DMS79 treated with DMSO at 0.1 percent for 48 hours (cell line): ENCODE measurements at places on chromosomes 2 and 18.
A peak's percentile ranks its signal among the peaks of the same experiment; 100 is the strongest.

DNA sequence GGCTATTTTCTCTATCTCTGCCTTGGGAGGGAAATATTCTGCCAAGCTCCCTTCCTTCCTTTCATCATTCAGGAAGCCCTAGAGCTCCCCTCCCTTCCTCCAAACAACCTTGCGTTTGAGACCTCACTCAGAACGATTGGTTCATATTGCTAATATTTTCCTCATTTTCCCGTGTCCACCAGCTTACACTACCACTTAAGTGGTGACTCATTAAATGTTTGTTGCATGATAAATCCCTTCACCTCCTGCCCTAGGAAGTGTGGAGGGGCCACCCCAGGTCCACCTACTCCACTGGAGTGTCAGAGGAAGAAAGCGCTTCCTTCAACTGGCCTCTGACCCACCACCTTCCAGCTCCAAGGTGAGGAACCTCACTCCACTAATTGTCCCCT is 2.3 kb upstream of the LPIN2 start:
- DNase-seq = no peak

GRCh38 chr2:223418131-223418530 is 184.0 kb downstream of the SCG2 start:
- no peak for DNase-seq

DNA sequence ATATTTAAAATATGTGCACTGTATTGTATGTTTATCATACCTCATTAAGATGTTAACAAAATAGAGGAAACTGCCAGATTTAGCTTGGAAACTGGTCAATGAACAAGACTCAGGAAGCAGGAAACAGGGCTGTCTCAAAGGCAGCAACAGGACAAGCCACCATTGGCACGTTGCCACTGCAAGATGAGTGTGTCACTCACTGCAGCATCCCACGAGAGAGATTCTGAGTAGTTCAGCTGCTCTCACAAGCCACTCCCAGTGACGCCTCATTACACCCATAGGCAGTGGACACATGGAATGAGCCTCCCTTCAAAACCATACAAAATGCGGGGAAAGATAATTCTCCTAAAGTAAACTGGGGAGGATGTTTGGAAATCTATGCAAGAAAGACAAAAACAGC is 181.9 kb upstream of the DLGAP1 start:
- DNase-seq = no peak

DNA sequence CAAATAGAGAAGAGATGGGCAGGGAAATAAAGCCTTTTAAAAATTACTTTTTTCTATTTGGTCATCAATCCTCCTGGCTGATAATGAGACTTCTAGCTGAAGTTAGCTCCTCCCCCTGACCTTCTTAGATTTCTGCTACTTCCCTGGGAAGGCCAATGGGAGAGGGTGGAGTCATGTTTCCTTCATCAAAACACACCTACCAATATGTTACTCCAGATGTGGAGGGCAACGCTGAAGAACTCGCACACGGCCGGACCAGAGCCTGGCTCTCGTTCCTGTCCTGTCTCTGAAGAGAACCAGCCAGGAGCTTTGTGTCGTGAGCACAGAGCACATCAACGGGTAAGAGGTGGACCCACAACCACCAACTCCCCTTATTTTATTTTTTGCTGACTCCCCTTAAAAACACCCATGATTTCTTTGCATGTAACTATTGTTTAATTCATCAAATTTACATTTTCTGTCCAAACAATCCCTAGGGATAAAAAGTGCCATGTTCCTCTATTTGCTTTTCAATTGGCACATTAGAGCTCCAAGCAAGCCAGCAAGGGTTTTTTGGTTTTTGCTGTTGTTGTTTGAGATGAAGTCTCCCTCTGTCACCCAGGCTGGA is 94.9 kb downstream of the ADD2 start:
- no peak for DNase-seq

- no peak for DNase-seq
These were observed 36.0 kb upstream of the TEX51 start for GRCh38 chr2:126862730-126863129.

- DNase-seq = no peak
These were observed 365.4 kb upstream of the MEX3C start for GRCh38 chr18:51562866-51563265.

- DNase-seq = no peak
These were observed 292.5 kb upstream of the TRIB2 start for GRCh38 chr2:12424219-12424618.

- DNase-seq = no peak
These were observed 416.6 kb downstream of the HRH4 start for GRCh38 chr18:24877066-24877465.

- DNase-seq = no peak
These were observed 102.8 kb upstream of the CERS6 start for GRCh38 chr2:168353251-168353650.

GRCh38 chr2:25936889-25937545 is 45.3 kb downstream of the KIF3C start:
- DNase-seq = peak; percentile 86

GRCh38 chr2:136205615-136206014 is 87.7 kb upstream of the CXCR4 start:
- peak; percentile 28 for DNase-seq
